ENCODE measurements at places on chromosomes 16 and 17.
A peak's percentile ranks its signal among the peaks of the same experiment; 100 is the strongest.

DNA sequence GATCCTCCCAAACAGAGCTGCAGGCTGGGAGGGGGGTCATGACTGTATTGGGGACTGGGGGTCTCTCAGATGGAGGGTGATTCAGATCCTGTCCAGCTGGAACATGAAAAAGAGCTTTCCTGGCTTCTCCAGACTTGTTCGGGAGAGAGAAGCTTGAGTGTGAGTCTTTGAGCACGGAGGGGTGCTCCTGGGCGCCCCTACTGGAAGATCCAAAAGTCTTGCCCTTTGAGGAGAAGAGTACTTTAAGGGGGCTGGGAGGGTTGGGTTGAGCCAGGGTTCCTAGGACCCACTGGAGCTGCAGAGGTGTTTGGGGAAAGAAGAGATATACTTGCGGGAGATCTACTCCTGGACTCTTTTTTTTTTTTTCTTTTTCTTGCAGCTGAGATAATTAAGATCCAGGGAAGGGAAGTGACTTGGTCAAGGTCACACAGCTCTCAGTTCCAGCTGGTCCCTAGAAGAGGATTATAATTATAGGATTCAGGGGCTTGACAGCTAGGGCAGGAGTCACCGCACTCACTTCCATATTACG lies 8.4 kb downstream of the RARA start:
- DNase-seq, result no peak

DNA sequence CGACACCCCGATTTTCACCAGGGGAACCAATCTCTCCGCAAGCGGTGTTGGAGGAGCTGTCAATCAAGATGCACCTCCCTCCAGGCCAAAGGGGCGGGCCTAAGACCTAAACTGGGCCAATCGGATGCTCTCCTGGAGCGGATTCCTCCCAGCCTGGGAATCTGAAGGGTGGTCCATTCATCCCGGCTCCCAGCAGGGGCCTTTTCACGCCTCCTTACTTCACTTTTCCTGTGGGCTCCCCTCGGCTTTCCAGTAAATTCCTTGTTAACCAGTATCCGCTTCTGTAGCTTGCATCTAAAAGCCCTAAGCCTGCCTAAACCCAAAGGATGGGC lies 17.1 kb downstream of the C16orf74 start:
- DNase-seq, result no peak

DNA sequence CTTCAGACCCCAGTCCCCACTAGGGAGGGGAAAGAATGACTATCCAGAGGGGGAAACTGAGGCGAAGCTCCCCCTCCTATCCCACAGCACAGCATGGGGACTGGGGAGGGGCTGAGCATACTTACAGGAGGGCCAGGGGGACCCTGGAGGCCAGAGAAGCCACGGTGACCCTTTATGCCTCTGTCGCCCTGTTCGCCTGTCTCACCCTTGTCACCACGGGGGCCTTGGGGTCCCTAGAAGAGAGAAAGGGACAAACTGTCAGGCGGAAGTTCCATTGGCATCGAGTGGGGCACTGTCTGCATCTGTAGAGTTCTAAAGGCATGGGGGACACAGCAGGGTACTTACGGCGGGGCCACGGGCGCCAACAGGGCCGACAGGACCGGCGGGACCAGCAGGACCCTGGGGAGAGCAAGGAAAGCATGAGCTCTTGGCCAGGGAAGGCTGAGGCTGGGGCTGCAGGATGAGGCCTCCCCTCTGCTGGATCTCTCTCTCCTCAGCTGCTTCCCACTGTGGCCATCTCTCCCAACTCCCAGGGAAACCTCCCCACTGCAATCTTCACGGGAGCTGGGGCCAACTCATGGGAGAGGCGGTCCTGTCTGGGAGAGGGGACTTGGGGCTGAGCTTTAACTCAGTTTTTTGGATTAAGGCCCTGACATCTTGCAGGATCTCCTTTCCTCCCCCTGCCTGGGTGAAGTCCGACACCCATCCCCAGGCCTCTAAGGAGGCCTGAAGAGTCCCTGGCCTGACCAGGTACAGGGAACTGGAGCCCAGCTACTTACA lies 13.5 kb downstream of the COL1A1 start:
- DNase-seq, result no peak

GRCh38 chr17:81667754-81668153 lies 1.2 kb downstream of the CCDC137 start:
- DNase-seq, result no peak

DNA sequence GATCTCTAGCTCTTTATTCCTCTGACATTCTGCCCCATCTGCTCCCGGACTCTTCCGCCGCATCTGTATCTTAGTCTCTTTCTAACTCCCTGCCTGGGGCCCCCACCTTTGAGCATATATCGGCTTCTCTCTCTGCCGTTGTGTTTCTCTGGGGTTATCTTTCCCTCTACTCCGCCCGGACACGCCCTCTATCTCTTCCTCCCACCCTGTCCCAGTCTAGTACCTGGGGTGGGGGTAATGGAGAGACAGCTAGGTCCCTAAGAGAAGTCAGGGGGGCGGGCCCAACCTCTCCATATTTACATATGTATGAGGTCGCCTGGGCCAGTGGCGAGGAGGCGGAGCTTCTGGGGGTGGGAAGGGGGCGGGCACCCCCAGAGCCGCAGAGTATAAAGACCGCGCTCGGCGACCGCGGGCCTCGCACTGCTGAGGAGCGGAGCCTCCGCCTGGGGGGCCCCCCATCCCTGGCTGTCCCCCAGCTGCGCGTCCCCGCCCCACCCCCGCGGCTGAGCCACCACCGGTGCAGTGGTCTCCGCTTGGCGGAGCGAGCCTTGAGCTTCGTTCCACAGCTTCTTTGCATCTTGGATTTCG lies at the start of gene ATP1B2:
Gene ATP1B2, plus strand, starts transcription at position 418 of the 588 bp plus-strand sequence. CDS start 593 bp downstream, outside the sequence.
- DNase-seq, result no peak

- DNase-seq, result no peak
Measured at GRCh38 chr16:89411335-89411850, 79.0 kb downstream of the ANKRD11 start.

GRCh38 chr16:19776147-19776546 lies 58.1 kb downstream of the IQCK start:
- no peak for DNase-seq

GRCh38 chr17:54408731-54409130 lies 491.9 kb upstream of the TOM1L1 start:
- no peak for DNase-seq

GRCh38 chr16:69844441-69844840 lies 82.3 kb downstream of the WWP2 start:
- no peak for DNase-seq

DNA sequence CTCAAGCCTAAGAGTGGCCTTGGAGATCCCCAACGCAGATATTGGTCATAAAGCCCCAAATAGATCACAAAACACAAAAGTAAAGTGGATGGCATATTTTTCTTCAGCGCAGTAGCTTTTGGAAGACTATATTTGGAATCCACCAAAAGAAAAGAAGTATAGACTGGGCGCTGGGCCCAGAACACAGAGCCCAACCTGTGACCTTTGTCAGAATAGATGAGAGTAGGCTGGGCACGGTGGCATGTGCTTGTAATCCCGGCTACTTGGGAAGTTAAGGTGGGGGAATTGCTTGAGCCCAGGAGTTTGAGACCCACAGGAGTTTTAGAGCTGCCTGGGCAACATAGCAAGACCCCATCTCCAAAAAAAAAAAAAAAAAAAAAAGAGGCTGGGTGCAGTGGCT lies 14.6 kb downstream of the SCIMP start:
- no peak for DNase-seq

GRCh38 chr17:12734926-12735325 lies 54.4 kb upstream of the ARHGAP44 start:
- no peak for DNase-seq

GRCh38 chr16:29686740-29687332 lies 7.9 kb downstream of the QPRT start:
- no peak for DNase-seq

GRCh38 chr17:44197980-44198720 lies 1.5 kb downstream of the ATXN7L3 start:
- DNase-seq, result no peak

- no peak for DNase-seq
Measured at GRCh38 chr16:71426069-71426879, 15.6 kb downstream of the TLE7 start.

DNA sequence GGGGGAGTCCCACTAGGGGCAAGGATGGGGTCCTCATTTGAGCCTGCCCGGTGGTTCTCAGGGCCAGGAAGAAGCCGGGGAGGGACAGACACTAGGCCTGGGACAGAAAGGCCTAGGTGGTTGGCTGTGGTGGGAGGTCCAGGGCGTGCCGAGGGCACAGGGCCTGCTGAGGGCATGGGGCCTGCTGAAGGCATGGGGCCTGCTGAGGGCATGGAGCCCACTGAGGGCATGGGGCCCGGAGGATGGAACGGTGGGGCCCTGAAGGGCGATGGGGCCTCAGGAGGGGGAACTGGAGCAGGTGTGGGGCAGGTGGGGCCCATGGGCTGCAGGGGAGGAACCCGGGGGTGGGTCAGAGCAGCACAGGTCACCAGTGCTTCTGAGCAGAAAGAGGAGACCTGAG lies 31.2 kb downstream of the PELP1 start:
- DNase-seq, result no peak

- DNase-seq, result no peak
Measured at GRCh38 chr16:5928476-5929065, 831.0 kb upstream of the EEF2KMT start.

DNA sequence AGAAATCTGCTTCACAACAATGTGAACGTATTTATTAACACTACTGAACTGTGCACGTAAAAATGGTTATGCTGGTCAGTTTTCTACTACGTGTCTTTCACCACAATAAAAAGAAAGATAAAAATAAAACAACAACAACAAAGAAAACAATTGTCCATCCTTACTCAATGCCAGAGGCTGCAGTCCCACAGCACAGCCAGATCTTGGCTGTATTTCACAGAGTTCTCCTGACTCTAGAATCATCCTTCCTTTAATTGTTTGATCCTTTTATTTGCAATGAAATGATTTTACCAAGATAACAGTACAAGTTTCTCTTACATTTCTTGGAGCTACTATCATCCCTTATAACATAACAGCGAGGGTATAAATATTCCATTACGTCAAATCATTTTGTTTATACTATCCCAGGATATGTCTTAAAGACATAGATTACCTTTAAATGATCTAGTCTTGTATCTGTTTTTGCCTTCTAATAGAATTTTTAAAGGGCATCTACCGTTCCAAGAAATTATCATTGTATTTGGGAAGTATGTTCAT lies 103.3 kb downstream of the SLC39A11 start:
- DNase-seq, result no peak

GRCh38 chr17:17740615-17741348 lies 59.5 kb downstream of the RAI1 start:
- no peak for DNase-seq

- DNase-seq, result no peak
Measured at GRCh38 chr17:79077587-79077986, 3.0 kb downstream of the ENGASE start.

DNA sequence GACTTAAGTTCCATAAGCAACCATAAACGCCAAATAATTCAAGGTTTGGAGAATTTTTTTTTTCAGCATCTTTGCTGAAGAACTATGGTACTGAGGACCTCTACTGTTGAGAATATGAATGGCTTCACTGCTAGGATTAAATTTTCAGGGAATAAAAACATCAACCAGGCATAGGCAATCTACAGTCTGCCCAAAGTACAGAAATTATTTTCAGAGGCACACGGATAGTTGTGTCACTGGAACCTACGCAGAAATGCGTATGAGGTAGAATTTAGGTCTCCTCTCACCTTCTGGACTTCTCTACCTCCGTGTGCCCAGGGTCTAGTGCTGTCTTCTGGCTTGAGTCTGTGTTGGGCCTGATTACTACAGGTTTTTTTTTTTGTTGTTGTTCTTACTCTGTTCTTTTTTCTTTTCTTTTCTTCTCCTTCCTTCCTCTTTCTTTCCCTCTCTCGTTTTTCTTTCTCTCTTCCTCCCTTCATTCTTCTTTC lies 39.7 kb downstream of the NACA2 start:
- DNase-seq, result peak; percentile 47

DNA sequence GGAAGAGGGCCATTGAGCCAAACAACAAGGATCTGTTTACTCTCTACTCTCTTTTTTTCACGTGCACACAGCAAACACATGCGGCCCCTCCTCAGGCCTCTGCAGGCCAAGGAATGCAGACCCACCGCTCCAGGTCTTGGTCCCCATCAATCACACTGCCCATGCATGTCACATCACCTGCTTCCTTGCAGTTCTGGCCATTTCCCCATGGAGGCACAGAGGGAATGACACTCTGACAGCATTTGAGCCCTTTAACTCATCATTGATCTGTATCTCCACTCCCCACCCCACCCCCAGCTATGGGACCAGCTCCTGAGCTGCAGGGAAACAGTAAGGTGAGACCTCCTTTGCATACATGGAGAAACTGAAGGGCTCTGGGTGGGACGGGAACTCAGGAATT lies 45.9 kb upstream of the MEIOC start:
- no peak for DNase-seq

GRCh38 chr16:6725634-6726331 lies 606.9 kb upstream of the RBFOX1 start:
- DNase-seq, result no peak

DNA sequence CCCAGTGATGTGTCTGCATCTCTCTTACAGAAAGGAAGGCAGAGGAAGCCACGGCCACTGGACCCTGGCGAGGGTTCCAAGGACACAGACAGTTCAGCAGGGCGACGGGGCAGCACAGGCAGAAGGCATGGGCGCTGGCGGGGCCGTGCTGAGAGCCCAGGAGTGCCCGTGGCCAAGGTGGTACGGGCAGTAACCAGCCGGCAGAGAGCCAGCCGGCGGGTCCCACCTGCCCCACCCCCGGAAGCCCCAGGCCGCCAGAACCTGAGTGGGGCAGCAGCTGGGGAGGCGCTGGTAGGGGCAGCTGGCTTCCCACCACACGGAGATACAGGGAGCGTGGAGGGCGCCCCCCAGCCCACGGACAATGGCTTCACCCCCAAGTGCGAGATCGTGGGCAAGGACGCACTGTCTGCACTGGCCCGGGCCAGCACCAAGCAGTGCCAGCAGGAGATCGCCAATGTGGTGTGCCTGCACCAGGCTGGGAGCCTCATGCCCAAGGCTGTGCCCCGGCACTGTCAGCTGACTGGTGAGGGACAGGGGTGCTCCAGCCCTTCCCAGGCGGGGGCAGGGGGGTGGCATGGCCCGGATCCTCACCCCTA lies 7.8 kb downstream of the XYLT2 start:
- no peak for DNase-seq

DNA sequence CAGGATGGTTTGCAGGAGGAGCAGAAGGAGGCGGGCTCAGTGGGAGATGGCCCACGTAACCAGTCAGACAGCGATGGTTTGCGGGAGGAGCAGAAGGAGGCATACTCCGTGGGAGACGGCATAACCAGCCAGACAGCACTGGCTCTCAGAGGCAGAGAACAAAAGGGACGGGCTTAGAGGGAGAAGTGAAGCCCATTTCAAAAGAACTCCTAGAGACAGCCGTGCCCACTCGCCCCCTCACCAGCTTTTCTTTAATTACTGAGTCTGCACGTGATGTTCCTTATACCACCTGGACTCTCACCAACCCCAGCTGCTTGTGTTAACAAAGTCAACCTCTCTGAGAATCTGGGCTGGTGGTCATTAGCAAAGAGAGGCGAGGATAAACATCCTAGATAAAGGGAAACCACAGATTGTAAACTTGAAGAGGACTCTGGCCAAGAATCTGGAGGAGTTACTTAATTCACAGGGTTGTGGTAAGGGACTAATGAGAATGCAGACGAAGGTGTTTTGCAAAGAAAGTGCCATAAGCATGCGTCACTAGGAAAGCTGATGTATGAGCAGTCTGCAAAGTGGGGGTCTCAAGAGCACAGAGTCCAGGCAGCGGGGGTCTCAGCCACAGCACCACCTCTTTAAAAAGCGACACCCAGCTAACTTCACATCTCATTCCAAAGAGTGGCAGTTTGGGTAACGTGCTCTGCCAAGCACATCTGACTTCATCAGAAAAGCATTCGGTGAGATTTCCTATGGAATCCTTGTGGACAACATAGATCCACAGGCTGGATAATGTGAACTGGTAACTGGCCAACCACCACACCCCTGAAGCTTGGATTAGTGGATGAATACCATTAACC lies 51.7 kb downstream of the NXN start:
- no peak for DNase-seq

- DNase-seq, result no peak
Measured at GRCh38 chr17:18916816-18917500, 35.0 kb upstream of the SLC5A10 start.

Data from NCI-H2081 (cell line).